IMR-90 (cell line): ENCODE measurements at places on chromosomes 6 and 20.
A peak's percentile ranks its signal among the peaks of the same experiment; 100 is the strongest.

- H3K27ac ChIP-seq: no peak overlapping the region
- no peaks in the 10 kb centered on the region for H3K27me3 ChIP-seq
- no peak for DNase-seq
- no peaks in the 10 kb centered on the region for H3K36me3 ChIP-seq
Measured at GRCh38 chr6:144190080-144190479, 39.8 kb downstream of the STX11 start.

GRCh38 chr6:121951918-121952379, 447.5 kb upstream of the HSF2 start:
- no peaks in the 10 kb centered on the region for H3K27me3 ChIP-seq
- peak overlapping the region; percentile 15 for H3K27ac ChIP-seq
- H3K36me3 ChIP-seq: no peaks in the 10 kb centered on the region
- DNase-seq: peak; percentile 80

DNA sequence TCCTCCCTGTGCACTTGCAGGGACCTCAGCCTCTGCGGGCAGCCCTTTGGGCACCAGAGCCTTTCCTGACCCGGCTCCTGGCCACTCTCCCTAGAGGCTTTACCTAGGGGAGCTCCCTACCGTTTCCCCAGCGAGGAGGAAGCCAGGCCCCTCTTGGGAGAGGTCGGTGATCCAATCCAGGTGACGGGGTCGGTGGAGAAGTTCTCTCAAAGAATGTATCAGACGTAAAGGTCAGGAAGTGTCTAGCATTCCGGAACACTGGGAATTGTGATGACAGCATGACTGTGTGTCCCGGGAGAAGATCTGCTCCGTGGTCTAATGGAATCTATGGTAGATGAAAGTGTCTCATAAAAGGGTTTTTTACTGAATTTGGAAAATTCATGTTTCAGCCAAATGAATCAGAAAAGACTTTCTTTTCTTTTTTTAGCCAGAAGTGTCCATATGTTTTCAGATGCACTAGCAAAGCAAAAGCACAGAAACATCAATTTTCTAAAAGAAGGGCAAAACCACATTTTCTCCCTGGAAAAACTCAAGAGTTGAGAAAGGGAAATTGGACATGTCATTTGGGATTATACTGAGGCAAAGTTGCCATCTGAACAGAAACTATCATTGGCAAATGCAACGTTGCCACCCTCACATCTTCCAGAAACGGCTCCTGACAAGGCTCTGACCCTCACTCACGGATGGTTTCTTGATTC, 289.4 kb downstream of the THBS2 start:
- DNase-seq: no peak
- H3K4me1 ChIP-seq: no peaks in the 10 kb centered on the region
- no peaks in the 10 kb centered on the region for H3K36me3 ChIP-seq
- H3K27ac ChIP-seq: no peak overlapping the region
- H3K4me3 ChIP-seq: no peak overlapping the region

DNA sequence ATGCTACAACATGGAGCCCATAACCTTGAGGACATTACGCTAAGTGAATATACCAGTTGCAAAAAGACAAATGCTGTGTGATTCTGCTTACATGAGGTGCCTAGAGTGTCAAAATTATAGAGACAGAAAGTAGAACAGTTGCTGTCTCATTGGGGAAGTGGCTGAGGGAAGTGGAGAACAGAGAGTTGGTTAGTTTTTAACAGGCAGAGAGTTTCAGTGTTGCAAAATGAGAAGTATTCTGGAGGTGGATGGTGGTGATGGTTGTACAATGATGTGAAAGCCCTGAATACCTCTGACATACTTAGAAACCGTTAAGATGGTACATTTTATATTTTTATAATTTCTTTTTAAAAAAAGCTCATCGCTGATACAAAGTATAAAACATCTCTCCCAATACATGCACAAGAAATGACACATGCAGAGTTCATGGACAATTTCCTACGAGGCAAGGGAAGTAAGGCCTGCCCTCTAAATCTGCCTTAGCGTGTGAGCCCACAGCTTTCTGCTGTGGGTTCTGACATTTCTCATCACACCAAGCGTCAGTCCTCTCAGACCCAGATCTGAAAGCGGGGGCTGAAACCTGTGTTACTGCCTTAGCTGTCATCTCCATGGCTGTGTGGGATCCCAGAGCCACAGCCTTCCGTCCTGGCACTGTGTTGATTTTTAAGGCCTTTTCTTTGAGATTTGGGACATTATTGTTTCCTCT, 126.0 kb downstream of the RNASET2 start:
- no peak overlapping the region for H3K4me3 ChIP-seq
- no peak overlapping the region for H3K27ac ChIP-seq
- no peaks in the 10 kb centered on the region for H3K36me3 ChIP-seq
- H3K27me3 ChIP-seq: no peaks in the 10 kb centered on the region

- DNase-seq: no peak
- no peaks in the 10 kb centered on the region for H3K27me3 ChIP-seq
- H3K36me3 ChIP-seq: no peaks in the 10 kb centered on the region
- no peak overlapping the region for H3K27ac ChIP-seq
- peaks cover 2% of the 10 kb centered on the region; the same call in 1 of the 2 replicates for H3K4me1 ChIP-seq
Measured at GRCh38 chr20:18721551-18722115, 92.0 kb upstream of the SCP2D1 start.

- peak overlapping the region; percentile 30 for H3K4me3 ChIP-seq
- no peaks in the 10 kb centered on the region for H3K36me3 ChIP-seq
- H3K4me1 ChIP-seq: no peaks in the 10 kb centered on the region
- DNase-seq: peak; percentile 59
- peaks cover 72% of the 10 kb centered on the region for H3K27me3 ChIP-seq
- H3K27ac ChIP-seq: no peak overlapping the region
Measured at GRCh38 chr6:99588618-99589289, 17.9 kb upstream of the PRDM13 start.

DNA sequence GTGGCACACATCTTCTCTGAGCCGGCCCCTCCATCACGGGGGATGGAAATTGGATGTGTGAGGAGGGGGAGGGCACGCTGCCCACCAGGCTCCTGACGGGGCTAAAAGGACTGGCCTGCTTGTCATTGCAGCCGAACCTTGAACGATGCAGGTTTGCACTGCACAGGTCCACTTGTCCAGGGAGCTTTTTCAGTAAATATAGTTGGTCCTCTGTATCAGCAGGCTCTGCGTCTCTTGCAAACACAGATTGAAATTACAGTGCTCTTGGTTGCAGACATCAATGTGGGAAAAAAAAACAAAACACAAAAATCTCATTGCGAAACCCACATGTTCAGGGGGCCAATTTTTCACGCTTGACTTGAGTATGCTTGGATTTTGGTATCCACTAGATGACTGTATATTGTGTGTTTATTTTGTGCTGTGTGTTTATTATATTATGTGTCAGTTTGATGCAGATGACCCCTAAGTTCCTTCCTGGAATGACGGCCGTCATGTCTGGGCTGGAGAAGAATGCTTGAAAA, 29.2 kb downstream of the ERMARD start:
- H3K27ac ChIP-seq: peak overlapping the region; percentile 74; the same call in 1 of the 2 replicates
- H3K27me3 ChIP-seq: no peaks in the 10 kb centered on the region
- no peak overlapping the region for H3K4me3 ChIP-seq
- peaks cover 12% of the 10 kb centered on the region for H3K4me1 ChIP-seq
- peaks cover 24% of the 10 kb centered on the region; the same call in 1 of the 2 replicates for H3K36me3 ChIP-seq

GRCh38 chr6:130724089-130724488, 103.1 kb upstream of the SMLR1 start:
- H3K4me3 ChIP-seq: no peak overlapping the region
- H3K36me3 ChIP-seq: no peaks in the 10 kb centered on the region
- no peaks in the 10 kb centered on the region for H3K27me3 ChIP-seq

DNA sequence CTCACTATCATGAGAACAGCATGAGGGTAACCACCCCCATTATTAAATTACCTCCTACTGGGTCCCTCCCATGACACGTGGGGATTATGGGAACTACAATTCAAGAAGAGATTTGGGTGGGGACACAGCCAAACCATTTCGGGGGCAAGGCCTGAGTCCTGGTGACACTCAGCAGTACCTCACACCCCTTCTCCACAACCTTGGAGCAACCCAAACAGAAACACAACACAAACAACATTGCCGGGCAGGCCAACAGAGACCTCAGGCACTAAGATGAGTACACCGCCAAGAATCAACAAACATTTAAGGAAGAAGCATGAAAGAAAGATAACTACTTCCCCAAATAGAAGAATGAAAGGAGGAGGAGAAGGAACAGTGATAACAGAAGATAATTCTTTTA, 16.9 kb downstream of the MOCS1 start:
- no peaks in the 10 kb centered on the region for H3K4me1 ChIP-seq
- H3K4me3 ChIP-seq: no peak overlapping the region
- no peaks in the 10 kb centered on the region for H3K27me3 ChIP-seq

DNA sequence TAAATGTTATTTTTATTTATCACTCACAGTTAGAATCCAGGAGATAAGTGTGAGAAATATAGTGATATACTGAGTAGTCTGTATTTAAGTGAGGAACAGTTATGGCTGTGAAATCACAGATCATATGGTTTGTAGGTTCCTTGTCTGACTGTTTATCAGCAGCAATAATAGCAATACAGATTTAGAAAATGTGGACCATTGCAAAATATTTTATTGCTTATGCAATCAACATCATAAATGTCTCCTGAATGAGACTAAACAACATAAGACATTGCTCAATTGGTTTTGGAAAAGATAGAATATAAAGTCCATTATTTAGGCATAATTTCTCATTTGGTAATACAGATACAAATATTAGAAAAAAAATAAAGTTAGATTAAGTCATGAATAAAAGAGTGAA, 43.7 kb downstream of the CCDC170 start:
- H3K36me3 ChIP-seq: no peaks in the 10 kb centered on the region
- no peaks in the 10 kb centered on the region for H3K27me3 ChIP-seq
- DNase-seq: no peak
- H3K4me3 ChIP-seq: no peak overlapping the region
- no peaks in the 10 kb centered on the region for H3K4me1 ChIP-seq

- H3K27ac ChIP-seq: no peak overlapping the region
- no peaks in the 10 kb centered on the region for H3K36me3 ChIP-seq
- no peaks in the 10 kb centered on the region for H3K4me1 ChIP-seq
- H3K4me3 ChIP-seq: no peak overlapping the region
- peaks cover 54% of the 10 kb centered on the region for H3K27me3 ChIP-seq
- DNase-seq: no peak
Measured at GRCh38 chr20:31915491-31916280, 36.2 kb downstream of the PDRG1 start.

DNA sequence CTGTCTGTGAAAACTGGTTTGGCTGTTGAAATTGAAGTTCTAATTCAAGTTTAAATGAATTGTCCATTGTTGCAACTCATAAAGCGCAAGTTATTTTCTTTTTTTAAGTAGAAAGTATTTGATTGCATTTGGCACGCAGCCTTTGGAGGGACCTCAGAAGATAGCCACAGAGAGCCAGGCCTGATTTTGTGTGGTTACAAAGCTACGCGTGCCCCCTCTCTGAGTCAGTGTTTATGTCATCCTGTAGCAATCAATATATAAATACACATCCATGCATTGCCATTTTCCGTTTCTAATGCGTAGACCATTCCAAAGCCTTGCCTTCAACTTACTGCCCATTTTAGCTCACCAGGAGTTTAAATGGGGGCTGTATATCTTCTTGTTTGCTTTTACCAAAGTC, 173.2 kb downstream of the TMEM242 start:
- H3K27ac ChIP-seq: peak overlapping the region; percentile 78; the same call in 1 of the 2 replicates
- peak; percentile 96 for DNase-seq
- peaks cover 31% of the 10 kb centered on the region for H3K4me1 ChIP-seq

DNA sequence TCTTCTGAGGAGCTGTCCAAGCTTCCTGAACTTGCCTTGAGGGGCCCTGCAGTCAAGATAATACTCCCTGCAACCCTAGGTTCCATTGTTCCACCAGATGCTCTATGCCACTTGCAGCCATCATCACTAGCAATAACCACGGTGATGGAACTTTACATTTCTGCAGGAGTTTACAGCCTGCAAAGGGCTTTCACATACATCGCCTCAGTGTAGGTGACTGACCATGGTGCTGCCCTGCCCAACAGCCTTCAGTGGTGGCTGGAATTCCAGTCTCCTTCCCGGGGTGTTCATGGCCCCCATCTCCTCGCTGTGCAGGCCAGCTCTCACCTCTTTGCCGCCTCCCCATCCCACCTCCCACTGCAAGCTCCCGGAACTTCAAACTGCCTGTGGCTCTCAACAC, 225.5 kb upstream of the ECI2 start:
- H3K36me3 ChIP-seq: no peaks in the 10 kb centered on the region
- H3K4me1 ChIP-seq: peaks cover 8% of the 10 kb centered on the region
- H3K27me3 ChIP-seq: no peaks in the 10 kb centered on the region
- H3K27ac ChIP-seq: no peak overlapping the region
- DNase-seq: no peak
- no peak overlapping the region for H3K4me3 ChIP-seq

DNA sequence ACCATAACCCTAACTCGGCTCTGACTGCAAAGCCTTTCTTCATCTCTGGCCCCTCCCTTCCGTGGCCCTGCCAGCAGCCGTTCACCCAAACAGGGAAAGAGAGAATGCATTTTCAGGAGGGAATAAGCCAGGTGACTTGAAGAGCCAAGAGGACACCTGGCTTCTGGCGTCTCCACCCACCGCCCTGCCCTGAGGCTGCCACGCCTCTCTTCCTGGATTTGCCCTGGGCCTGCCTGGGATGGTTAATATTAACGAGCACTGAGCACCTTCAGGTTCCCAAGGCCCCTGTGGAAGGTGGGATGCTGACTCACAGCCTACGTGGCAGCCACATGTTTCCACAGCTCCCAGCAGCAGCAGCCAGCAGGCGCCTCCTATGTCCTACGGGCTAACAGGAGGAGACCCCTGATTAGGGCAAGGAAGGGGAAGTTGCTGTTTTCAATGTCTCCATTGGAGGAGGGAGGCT, 138.0 kb upstream of the RREB1 start:
- H3K36me3 ChIP-seq: no peaks in the 10 kb centered on the region
- no peaks in the 10 kb centered on the region for H3K4me1 ChIP-seq
- H3K4me3 ChIP-seq: no peak overlapping the region
- DNase-seq: no peak

- H3K4me1 ChIP-seq: no peaks in the 10 kb centered on the region
- no peaks in the 10 kb centered on the region for H3K27me3 ChIP-seq
- H3K27ac ChIP-seq: no peak overlapping the region
- H3K4me3 ChIP-seq: no peak overlapping the region
- DNase-seq: no peak
Measured at GRCh38 chr6:40398810-40399477, 188.2 kb downstream of the LRFN2 start.

DNA sequence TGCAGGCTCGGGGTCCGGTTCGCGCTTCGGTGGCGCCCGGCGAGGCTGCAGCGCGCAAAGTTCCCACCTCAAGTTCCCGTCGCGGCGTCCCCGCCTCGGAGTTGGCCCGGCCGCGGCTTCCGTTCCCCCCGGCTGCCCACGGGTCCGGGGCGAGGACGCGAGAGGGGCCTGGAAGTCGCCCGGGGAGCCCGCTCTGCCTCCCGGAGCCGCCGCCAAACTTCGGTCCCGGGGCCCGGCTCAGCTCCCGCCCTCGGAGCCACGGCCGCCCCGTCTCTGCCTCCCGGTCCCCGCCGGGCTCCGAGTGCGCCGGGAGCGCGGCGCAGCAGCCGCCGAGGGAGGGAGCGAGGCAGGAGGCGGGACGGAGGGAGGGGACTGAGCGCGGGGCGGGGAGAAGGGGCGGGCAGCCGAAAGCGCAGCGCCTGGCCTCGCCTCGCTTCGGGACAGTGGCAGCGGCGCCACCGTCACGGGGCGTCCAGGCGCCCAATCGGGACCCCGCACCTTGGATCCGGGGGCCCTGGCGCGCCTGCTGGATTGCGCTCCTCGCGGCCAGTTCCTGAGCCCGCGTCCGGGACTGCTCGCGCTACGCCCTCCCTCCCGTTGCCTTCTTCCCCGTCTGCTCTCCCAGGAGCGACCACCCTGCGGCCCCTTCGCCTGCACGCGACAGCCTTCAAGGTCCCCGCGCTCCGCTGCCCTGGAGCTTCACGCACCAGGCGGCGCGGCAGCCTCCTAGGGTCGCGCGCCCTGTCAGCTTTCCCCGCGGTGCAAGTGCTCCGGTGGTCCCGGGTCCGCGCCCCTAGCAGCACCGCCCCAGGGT, at the start of gene KCNG1:
Gene KCNG1 (minus strand): TSS at position 305 of the 814 bp plus-strand sequence. CDS start 12,769 bp downstream, outside the sequence.
- H3K4me1 ChIP-seq: peaks cover 12% of the 10 kb centered on the region
- peaks cover 4% of the 10 kb centered on the region; the same call in 1 of the 2 replicates for H3K36me3 ChIP-seq
- H3K4me3 ChIP-seq: peak within 1 kb of the TSS; percentile 76
- peak; percentile 75 for DNase-seq
- peak within 1 kb of the TSS; percentile 33; the same call in 1 of the 2 replicates for H3K27ac ChIP-seq
